Cerebellar nuclear complex (tissue), 1 donor: ENCODE measurements at places on chromosomes 4 and X.

DNA sequence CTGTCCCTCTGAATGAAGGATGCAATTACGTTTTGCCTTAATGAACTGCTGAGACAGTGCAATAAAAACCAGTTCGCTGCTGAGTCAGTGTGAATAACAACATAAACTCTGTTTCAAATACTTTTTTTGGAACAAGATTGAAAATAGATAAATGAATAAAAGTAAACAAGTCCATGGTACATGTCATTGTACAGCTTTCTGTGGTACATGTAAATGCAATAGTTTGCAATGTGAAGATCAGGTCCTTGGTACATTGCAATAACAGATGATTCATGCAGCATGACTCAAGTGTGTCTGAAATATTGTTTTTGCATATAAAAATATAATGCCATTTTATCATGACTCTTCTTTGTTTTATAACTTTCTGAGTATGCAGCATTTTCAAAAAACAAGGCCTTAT is 193.4 kb upstream of the PACRGL start:
- no peak for DNase-seq

- DNase-seq = no peak
These were observed 121.5 kb downstream of the REELD1 start for GRCh38 chr4:146335763-146336409.

- DNase-seq = no peak
These were observed 70.1 kb downstream of the MID1IP1 start for GRCh38 chrX:38871129-38872029.

GRCh38 chr4:126779436-126780166 is 853.2 kb upstream of the INTU start:
- DNase-seq = no peak

- DNase-seq = no peak
These were observed 4.3 kb downstream of the QRFPR start for GRCh38 chr4:121376556-121376955.

- no peak for DNase-seq
These were observed 5.5 kb upstream of the TRIM75 start for GRCh38 chr4:165048170-165048569.

DNA sequence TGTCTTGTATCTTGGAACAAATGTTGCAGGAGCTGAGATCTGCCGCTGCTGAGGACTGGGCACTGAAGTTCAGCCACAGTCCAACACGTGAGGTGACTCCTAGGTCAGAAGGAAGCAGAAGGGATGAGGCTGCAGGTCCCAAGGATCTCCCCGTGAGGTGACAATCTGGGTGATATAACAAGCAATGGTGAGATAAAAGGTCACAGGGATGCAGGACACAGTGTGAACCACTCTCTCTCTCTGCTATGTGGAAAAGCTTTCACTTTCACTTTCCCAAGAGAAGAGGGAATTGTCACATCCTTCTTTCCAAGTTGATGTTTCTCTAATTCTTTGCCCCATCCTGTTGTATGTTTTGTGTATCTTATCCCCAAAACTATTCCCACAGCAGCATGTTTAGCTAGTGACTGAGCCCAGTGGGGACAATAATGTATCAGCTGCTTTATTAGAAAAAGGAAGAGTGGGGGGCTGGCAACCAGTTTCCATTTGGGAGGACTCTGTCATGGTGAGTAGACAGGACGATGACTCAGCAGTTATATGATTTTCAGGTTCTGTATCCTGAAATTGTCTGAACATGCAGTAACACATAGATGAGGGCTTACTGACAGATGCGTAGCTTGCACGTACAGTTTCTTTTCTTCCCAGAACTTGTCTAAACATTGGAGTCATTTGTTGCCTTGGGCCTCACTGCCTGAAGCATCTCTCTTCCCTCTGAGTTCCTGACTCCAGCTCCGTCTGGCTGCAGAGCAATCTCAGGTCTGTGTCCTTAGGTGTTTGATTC is 1415.8 kb upstream of the TENM3 start:
- DNase-seq = no peak

DNA sequence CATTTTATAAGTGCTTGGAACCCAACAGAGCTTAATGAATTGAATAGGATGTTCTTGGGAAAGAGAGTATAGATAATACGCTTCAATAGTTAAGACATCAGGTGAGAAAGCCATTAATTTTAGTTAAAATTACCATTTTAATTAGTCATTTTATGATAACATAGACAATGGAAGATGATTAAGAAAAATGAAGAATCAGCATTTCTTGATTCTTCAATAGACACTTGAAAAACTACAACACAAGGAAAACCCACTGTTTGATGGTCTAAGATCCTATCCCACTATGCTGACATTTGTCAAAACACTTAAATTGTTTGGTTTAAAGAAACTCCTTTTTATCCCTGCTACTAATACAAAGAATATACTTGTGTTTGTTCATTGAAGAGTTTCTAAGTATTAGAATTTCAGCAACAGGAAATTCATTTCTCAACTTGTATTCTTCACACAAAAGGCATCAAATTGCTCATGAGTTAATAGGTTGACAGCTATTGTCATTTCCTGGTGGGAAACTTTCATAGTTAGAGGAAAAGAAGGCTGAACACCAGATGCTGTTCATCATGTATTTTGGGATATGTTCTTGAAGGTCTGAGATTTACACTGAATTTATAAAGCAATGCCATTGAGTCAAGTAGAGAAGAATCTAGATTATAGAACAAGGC is 9.6 kb upstream of the CXCL2 start:
- DNase-seq = no peak

DNA sequence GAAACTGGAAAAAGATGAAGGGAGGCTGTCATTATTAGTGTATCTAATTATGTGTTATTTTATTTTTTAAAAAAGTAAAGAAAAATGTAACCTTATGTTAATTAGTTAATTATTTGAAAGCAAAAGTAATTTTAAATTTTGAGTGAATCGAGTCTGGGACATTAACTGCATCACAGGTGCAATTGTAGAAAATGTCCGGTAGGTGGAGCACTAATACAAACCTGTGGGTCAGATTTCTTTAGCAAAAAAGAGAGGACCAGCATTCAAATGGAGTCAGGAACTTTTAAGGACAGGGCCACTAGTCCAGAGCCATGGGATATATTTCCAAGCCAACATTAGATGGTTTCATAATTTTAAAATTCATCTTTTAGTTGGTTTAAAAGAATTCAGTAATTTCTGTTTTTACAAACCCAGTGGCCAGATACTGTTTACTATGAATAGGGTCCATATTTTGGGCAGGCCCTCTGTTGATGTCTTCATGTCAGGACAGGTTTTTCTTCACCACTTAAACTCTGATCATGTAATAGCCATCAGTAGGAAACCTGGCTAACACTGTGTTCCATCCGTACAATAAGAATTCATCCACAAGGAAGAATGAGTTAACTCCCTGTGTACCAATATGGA is 27.2 kb downstream of the BST1 start:
- DNase-seq = no peak

DNA sequence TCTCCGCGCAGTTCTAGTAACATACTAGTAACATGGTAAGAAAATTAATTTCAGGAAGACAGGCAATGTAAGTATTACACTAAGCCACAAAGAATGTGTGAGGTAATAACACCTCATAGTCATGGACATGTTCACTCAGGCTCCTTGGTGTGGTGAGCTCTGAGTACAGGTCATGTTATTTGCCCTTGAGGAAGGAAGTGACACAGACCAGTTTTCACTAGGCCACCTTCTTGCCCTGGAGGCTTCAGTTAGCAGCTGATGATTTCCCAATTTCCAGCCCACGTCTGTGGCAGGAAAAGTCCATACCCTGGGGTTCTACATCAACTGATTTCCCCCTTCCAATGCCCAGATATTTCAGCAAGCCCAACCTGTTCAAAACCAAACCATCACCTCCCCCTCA is 6.7 kb downstream of the APOO start:
- no peak for DNase-seq

- DNase-seq = no peak
These were observed 78.0 kb downstream of the ZFYVE28 start for GRCh38 chr4:2340272-2341061.

DNA sequence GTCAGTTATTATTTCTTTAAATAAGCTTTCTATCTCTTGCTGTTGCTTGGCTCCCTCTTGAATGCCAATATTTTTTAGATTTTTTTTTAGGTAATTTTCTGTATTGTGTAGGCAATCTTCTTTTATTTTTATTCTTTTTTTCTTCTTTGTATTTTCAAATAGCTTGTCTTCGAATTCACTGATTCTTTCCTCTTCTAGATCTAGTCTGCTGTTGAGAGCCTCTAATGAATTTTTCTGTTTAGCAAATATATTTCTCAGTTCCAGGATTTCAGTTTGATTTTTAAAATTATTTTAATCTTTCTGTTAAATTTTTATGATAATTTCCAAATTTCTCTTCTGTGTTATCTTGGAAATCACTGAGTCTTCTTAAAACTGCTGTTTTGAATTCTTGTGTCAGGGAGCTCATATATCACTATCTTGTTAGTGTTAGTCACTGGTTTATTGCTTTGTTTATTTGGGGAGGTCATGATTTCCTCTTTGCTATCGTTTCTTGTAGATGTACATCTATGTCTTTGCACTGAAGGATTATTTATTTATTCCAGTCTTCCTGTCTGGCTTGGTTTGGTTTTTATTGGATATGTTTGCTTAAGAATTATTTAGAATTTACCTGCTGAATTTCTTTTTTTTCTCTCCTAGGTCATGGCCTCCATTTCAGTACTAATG is 39.9 kb upstream of the GPRIN3 start:
- no peak for DNase-seq

DNA sequence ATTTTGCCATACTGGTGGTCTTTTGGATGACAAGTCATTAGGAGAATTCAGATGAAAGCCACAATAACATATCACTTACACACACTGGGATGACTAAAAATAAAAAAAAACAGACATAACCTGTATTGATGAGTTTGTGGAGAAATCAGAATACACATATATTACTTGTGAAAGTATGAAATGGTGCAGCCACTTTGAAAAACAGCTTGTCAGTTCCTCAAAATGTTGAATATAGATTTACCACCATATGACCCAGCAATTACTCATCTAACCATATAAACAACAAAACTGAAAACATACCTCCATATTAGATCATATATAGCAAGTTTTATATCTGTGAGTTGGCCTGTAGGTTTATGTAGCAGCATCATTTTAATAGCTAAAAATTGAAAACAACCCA is 608.7 kb downstream of the TLL1 start:
- DNase-seq = no peak

DNA sequence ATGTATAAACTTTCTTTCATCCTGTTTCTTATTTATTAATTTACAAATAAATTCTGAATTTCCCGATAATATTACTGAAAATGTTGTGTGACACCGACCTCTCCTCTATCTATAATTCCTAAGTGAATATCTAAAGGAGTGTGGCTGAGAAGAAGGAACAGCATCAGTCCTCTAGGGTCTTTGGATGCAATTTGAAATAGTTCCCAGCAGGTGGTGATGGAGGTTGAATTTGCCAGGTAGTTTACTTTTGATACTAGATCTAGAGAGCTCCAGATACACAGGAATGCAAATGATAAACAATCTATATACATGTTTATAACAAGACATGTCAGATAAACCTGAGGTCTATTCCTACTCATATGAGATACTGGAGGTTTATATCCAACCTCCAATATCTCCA is 305.4 kb downstream of the PCDH18 start:
- DNase-seq = no peak

- DNase-seq = peak; percentile 15
These were observed 16.2 kb downstream of the NELFA start for GRCh38 chr4:1992468-1993168.

GRCh38 chr4:5955201-5955821 is 62.4 kb upstream of the CRMP1 start:
- no peak for DNase-seq

DNA sequence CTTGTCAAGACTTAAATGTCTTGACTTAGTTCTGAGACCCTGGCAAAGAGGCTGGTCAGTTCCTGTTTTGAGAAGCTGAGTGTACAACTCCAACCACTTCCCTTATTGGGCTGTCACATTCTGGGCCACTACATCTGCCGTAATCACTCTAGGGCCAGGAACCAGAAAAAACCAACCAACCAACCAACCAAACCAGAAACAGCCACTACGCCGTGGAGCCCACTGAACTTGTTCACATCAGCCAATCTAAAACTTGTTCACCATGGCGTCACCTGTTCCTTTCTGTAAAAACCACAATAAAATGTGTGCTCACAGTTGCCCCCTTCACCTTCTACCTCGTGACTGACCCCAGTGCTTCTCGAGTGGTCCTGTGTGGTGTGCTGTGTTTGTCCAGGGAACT is 107.3 kb downstream of the JADE1 start:
- no peak for DNase-seq

- no peak for DNase-seq
These were observed 243.1 kb downstream of the ANK2 start for GRCh38 chr4:113292371-113293042.

GRCh38 chrX:55593756-55594257 is 29.4 kb upstream of the FOXR2 start:
- DNase-seq = no peak

DNA sequence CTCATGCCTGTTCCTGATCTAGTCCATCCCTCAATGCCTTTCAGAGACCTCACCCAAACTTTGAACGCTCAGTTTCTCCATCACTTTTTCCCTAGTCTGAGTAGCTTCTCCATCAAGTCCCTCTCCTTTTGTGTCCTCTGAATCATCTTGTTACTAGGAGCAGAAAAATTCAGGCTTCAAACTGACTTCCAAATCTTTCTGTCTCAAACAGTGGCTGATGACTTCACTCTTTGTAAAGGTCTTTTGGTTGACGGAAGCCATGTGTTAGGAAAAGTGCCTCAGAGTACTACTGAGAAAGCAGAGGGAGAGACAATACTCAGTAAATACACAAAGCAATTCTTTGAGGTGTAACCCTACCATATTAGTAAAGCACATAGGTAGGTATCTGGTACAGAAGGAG is 65.7 kb upstream of the CAMK2D start:
- DNase-seq = no peak

GRCh38 chrX:39169976-39170375 is 368.7 kb downstream of the MID1IP1 start:
- no peak for DNase-seq

DNA sequence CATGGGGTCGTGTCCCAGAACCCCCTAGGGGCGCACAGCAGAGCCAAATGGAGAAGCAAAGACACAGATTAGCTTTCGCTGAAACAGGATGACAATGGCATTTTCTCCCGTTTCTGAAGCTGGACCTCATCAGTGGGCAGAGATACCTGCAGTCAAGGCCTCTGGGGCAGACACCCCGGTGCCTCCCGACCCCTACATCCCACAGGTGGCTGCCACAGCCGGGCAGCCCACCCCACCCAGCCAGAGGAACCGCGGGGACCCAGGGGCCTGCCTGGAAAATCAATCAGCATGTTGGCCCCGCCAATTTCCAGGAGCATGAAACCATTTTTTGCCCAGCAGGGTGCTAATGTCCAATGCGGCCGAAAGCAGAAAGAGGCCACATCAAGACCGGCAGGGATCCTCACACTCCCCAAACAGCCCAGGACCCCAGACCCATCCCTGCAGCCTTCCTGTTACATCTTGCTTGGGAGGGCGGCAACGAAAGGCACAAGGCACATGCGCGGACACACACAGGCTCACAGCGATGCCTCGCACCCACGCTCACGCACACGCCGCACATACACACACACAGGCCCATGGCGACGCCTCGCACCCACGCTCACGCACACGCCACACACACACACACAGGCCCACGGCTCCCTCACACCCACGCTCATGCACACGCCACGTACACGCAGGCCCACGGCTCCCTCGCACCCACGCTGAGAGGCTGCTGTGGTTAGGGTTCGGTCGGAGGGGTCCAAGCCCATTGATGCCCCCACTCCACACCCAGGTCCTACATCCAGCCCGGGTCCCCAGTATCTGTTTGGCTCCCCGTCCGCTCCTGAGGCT is 130.6 kb upstream of the NKX1-1 start:
- DNase-seq = no peak

- no peak for DNase-seq
These were observed 295.2 kb upstream of the AGA start for GRCh38 chr4:177737387-177737940.
